CD14-positive monocyte (primary cell): ENCODE measurements at places on chromosomes 2 and 18.

DNA sequence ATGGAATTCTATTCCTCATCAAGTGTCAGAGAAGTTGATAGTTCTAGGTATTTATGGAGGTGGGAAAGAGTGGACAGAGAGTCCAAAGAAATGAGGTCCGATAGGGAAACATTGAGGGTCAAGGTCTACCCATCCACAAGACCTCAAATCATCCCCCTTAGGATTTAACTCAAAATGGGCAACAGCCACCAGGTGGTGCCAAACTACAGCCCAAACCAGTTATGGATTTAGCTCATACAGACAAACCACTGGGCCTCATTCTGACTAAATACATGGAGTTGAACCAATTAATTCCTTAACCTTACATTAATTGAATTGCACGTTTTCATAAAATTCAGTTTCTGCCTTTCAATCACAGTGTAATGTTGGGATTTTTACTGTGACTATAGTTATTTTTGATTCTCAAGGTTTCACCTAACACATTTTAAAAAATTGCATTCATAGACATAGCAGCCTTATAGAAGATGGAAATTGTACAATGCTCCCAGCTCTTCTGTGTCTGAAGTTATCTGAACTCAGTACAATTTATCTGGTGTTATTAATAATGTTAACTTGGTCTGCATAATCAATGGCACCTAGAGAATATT lies 98.2 kb upstream of the HNMT start:
- peak; percentile 10 for DNase-seq

DNA sequence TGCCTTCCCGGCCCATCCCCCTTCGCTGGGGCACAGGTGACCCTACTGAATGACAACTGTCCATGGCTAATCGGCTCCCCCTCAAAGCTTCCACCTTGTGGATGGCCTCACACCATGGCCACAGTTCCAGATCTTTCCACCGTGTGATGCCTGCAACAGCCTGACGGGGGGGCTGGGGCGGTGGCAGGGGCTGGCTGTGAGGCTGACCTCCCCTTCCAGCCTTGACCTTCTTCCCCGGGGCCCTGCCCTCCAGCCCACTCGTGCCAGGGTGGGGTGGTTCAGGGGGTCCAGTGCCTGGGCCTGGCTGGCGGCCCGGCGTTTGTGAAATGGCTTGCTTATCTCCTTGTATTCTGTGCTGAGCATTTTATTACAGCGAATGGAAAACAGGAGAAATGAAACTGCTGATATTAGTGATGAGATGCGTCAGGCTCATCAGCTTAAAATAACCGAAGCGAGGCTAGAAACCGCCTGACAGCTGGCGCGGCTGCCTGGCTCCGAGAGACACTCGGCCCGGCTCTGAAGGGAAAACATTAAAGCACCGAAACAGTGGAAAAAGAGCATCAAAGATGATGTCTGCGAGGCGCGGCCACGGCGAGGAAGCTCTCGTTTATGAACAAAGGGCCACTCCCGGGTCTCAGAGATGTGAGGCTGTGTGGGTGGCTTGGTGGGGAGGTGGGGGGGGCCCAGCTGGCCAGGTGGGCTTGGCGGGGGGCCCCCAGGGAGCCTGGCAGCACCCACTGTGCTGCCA lies 916 bp upstream of the PDCD1 start:
- DNase-seq = no peak

- no peak for DNase-seq
These were observed 595.0 kb downstream of the STK39 start for GRCh38 chr2:167652401-167652800.

- DNase-seq = no peak
These were observed 450.1 kb downstream of the SLC4A3 start for GRCh38 chr2:220077488-220077887.

DNA sequence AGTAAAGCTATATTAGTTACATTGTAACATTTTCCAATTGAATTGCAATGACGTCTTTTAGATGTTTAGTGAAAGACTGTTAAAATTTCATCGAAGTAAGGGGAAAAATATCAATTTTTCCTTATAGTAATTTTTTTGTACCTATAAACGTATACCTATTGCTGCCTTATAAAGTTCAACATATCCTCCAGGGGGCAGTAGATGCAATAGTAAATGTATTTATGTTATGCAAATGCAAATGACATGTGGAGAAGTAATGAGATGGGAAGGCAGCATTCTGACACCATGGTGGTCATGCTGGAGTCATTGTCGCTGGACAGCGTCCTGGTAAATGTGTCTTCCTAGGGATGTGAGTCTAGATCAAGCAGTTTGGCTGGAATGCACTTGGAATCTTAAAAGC lies 38.7 kb downstream of the MSTN start:
- DNase-seq = peak; percentile 0

DNA sequence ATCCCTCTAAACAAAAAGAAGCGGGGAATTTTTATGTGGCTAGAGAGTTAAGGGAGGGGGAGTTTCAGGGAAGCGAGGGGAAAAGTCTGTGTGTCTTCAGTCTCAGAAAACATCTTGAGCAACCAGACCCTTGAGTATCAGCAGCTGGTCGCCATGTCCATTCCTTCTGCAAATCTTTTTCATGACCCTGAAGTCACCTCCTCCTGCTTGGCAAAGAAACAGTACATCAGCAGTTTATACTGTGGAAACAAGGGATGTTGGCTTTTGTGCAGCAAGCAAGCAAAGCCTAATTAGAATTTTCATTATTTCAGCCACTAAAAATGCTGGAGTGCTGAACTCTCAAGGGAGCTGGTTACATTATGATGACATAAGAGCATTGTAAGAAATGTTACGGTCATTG lies 187.4 kb upstream of the SLC8A1 start:
- DNase-seq = no peak

DNA sequence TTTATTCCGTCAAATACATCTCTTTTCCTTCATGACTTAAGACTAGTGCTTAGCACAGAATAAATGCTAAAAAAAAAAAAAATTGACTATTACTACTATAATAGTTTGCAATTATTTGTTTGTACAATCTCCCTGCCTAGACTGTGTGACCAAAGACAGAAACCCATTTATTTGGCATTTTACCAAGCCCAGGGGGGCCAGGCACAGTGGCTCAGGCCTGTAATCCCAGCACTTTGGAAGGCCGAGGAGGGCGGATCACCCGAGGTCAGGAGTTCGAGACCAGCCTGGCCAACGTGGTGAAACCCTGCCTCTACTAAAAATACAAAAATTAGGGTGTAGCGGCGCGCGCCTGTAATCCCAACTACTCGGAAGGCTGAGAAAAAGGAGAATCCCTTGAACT lies 1.4 kb downstream of the ASB3 start:
- no peak for DNase-seq

DNA sequence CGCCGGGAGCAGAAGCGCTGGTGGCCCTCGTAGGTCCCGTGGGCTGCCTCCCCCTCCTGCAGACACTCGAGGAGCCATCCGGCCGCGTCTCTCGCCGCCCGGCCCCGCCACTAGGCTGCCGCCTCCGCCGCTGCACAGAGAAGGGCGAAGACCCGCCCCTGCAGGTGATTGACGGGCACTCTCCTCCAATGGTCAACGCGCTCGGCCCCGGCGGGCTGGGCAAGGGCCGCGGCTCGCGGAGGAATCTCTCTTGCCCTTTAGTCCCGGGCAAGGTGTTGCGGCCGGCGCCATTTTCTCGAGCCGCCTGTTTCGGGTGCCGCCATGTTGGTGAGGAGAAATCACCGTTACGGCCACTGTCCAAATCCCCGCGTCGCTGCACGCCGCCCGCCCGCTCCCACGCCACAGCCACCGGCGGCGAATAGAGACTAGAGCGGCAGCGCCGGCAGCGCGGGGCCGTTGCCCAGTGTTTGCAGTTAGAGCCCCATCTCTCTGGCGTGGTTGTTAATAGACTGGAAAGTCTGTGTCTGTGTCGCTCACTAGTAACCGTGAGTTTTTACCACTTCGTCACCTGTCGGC lies at the start of gene ZC3H6:
ZC3H6 (plus strand) TSS at position 287 of the 576 bp plus-strand sequence. CDS start 398 bp downstream, outside the sequence.
- peak; percentile 99 for DNase-seq

DNA sequence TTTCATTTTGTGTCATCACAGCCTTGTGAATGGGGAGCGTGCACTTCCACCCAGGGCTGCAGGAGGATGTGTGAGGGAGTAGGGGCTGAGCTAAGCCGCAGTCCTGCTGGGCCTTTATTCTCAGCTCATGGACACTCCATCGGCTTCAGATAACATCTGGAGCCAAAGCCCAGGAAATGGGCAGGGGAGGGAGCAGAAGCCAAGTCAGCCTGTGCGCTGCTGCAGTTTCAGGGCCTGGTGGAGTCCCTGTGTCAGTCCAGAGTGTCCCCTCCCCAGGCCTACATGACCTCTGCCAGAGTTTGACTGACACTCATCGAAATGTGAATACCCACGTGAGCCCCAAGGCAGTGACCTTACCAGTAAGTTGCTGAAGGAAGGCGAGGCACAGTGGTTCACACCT lies 242.2 kb downstream of the LOXHD1 start:
- no peak for DNase-seq

DNA sequence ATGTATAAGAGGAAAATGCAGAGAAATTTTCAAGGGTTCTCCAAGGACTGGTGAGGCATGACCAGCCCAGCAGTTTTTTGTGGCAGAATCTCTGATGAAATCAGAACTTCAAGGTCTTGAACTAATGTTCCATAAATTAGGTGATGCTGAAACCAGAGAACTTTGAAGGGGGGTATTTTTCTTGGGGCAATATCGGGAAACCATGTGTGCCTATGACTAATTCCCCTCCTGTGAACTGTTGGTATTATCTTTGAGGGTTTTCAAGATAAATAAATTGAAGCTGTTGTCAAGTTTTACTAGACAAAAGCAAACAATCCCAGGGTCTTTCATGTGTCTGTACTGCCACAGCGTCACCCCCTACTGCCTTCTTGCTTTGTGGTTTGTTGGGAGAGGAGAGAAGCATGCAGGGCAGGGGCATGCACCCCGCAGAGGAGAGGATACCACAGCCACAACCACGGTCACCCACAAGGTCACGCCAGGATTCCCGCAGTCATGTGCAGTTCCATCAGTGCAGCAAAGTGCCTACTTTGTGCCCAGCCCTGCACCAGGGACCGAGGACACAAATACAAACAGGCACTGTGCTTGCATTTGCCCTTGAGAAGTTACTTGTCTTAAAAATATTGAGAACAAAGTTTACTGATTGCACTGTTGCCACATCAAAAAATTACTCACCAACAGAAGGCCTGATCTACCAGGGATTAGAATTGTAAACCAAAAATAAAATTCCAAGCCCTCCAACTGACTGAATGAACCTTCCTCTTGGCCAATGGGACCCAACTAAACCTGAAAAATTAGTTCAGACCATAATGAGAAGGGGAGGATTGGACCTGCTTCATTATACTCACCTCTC lies 413.3 kb upstream of the TRIB2 start:
- DNase-seq = no peak

GRCh38 chr18:62738639-62739038 lies 23.3 kb downstream of the PHLPP1 start:
- no peak for DNase-seq

GRCh38 chr2:196293751-196294515 lies 122.6 kb upstream of the STK17B start:
- peak; percentile 18 for DNase-seq

DNA sequence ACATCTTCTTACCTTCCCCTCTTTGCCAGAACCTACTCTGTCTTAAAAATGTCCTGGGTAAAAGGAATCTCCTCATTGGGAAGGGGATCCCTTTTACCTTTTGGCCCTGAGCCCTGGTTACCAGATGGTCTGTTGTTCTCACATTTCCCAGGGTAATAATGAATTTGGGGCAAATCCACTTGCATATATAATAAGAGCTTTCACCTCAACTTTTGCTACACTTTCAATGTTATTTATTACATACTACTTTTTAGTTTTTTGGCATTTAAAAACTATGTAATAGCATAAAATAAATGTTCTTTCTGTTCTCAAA lies 15.0 kb downstream of the CERS6 start:
- no peak for DNase-seq

GRCh38 chr2:64259312-64259711 lies 115.1 kb upstream of the PELI1 start:
- DNase-seq = no peak

DNA sequence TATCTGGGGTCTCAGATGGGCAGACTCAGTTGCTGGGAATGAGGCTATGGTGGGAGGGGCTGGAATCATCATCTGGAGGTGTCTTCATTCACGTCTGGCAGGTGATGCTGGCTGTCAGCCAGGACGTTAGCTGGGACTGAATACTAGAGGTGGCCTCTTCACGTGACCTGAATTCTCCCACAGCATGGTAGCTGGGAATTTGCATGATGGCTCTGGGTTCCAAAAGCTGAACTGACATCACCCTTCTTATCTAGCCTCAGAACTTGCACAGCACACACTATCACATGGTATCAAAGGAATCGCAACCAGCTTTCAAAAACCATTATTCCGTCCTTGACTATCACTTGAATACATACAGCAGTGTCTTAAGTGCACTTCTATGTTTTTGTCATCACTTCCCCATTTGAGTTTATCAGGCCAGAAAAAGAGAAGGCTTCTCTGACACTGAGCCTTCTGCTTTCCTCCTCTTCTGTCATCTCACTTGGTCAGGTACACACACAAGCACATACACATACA lies 53.0 kb upstream of the LRP2 start:
- no peak for DNase-seq

- DNase-seq = no peak
These were observed 65.7 kb upstream of the CNGA3 start for GRCh38 chr2:98280376-98281102.

DNA sequence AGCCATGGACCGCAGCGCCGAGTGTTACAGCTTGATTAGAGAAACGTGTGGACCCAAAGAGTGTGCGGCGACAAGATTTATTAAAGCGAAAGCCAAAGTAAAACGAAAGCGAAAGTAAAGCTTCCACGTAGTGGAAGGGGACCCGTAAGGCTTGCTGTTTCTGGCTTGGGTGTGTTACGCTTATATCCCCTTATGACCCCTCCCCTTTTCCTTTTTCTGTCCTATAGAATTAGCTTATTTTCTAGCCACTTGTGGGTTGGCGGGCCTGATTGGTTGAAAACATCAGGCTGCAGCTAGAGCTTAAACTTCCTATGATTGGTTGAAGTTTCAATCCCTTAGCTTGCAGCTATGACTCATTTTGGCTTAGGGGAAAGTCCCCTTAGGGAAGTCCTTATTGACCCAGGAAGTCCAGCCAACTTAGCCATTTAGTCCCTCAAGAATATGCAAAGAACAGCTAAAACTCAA lies 969.7 kb downstream of the DCDC2C start:
- DNase-seq = no peak

DNA sequence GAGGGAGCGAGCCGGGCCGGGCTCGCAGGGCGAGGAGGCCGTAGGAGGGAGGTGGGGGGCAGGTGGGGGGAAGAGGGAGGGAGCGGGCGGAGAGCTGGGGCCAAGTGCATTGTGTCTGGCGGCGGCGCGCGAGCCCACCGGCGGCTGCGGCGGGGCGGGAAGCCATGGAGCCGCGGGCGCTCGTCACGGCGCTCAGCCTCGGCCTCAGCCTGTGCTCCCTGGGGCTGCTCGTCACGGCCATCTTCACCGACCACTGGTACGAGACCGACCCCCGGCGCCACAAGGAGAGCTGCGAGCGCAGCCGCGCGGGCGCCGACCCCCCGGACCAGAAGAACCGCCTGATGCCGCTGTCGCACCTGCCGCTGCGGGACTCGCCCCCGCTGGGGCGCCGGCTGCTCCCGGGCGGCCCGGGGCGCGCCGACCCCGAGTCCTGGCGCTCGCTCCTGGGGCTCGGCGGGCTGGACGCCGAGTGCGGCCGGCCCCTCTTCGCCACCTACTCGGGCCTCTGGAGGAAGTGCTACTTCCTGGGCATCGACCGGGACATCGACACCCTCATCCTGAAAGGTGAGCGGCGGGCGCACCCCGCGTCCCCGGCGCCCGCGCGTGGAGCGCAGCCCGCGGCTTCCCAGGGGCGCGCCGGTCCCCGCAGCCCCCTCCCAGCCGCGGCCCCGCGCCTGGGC lies at the start of gene TMEM178A:
TMEM178A (plus strand) TSS at position 107 of the 680 bp plus-strand sequence; CDS start at position 165, 58 bp downstream.
- DNase-seq = no peak

GRCh38 chr2:74700643-74701372 lies 46.8 kb downstream of the SEMA4F start:
- DNase-seq = peak; percentile 15

- no peak for DNase-seq
These were observed 5.9 kb downstream of the MSL3B start for GRCh38 chr2:233862261-233862768.
